ENCODE measurements at places on chromosomes 7 and 10.
A peak's percentile ranks its signal among the peaks of the same experiment; 100 is the strongest.

DNA sequence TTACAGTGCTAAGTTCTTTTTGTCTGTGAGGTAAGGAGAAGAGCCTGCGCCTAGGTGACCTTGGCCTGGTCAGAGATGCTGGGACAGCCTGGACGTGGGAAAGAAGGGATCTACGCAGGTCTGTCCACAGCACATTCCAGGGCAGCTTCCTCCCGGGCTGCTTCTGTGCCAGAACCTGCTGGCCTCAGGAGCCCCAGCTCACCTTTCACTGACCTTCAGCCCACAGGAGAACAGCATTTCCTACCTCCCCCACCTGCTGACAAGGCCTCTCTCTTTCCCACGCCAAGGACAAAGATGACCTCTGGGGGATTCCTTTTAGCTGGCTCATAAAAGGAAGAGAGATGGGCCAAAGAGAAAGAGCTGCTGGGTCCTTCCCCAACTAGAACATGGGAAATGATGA, 260.6 kb downstream of the KCNMA1 start:
- DNase-seq = no peak

GRCh38 chr7:103866919-103867318, 122.5 kb downstream of the RELN start:
- peak; percentile 94 for DNase-seq

DNA sequence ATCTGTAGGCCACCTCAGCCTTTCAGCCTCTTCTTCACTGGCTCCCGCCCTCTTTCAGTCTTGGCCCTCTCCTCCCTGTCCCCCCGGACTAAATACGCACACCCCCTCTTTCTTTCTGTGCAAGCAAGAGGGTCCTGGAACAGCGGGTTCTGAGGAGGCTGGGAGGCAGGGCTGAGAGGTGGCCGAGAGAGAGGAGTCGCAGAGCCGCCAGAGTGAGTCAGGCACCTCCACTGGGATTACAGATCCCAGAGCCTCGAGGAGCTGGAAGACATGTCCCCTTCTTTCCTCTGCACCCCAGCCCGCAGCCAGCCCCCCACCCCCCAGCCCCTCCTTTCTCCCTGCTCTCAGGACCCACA, 182 bp downstream of the CCDC136 start:
- DNase-seq = no peak

DNA sequence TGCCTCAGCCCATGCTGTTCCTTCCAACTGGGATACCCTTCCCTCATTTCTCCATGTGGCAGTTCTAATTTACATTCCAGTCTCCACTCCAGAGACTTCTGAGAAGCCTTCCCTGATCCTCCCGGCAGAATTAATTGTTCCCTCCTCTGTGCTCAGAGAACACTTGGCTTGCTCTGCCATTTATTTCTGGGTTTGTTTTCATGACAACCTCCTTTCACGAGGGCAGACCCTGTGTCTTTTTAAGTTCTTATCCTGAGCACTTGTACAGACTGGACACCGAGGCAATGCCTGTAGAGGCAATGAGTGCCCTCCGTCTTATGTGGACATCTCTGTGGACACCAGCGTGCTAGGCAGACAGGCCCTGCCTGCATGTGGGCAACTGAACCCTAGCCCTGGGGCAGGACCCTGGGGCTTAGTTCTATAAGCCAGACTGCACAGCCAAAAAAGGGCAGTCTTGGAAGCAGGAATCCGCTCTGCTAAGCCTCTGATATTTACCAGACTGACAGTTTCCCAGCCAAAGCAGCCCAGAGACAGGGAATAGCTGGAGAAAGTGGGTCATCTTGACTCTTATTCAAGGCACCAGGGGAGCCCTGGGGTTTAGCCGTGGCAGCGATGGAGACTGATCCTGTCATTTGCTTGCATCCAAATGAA, 474.0 kb downstream of the RPS24 start:
- DNase-seq = no peak

DNA sequence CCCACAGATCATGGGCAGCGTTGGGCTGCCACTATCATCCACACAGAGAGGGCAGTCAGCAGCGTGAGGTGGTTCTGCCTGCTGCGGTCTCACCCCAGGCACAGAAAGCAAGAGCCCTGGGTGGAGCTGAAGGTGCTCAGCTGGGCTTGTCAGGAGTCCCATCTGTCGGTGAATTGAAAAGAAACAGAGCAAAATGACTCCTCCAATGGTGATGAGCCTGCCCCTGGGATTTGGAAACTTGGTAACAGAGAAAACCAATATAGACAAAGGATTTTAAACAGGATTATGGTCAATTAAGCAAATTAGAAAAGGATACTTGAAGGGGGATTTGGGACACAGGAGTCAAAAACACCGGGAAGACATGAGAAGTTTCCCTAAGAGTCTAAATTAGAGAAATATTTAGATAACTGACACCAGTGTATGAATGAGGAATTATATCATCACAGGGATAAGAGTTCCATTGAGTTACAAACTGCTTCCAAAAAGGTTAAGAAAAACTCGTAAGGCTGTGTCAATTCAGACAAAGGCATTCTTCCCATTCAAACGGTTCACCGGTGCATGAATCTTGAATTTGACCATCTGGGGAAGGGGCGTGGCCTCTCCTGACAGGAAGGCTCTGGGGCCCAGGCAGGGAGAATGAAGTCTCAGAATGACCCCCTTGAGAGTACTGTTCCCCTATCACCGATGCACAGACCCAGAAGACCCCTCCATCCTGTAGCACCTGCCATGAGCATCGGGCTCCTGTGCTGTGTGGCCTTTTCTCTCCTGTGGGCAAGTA, 70.0 kb upstream of the PRSS58 start:
- no peak for DNase-seq

GRCh38 chr7:122790591-122790990, 87.9 kb upstream of the RNF148 start:
- DNase-seq = no peak

- no peak for DNase-seq
Measured at GRCh38 chr7:80942261-80943041, 23.6 kb upstream of the SEMA3C start.

- no peak for DNase-seq
Measured at GRCh38 chr7:158431055-158431940, 156.3 kb downstream of the PTPRN2 start.

DNA sequence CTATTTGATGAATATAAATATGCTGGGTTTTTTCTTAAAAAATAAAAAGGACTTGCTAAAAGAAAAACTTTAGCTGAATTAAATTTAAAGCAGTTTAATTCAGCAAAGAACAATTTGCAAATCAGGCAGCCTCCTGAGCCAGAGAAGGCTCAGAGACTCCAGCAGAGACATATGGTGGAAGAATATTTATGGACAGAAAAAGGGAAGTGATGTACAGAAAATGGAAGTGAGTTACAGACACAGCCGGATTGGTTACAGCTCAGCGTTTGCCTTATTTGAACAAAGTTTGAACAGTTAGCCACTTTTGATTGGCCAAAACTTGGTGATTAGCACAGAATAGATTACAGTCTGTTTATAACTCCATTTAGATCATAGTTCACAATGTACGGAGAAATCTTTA, 110.3 kb downstream of the GAD2 start:
- no peak for DNase-seq

DNA sequence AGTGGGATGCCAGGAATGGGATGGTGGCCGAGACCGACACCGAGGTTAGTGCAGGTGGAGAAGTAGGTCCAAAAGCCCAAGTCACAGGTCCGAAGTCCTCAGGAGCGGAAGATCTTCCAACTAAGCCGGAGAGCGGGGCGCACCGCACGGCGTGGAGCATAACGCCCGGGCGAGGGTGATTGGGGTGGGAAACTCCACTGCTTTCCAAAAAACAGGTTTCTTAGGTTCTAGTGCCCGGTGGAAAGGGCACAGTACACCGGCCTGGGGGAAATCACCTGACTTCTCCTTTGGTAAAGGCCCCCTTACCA, 11.4 kb upstream of the SPAG6 start:
- no peak for DNase-seq

GRCh38 chr7:132871419-132871818, 210.5 kb downstream of the CHCHD3 start:
- DNase-seq = no peak

DNA sequence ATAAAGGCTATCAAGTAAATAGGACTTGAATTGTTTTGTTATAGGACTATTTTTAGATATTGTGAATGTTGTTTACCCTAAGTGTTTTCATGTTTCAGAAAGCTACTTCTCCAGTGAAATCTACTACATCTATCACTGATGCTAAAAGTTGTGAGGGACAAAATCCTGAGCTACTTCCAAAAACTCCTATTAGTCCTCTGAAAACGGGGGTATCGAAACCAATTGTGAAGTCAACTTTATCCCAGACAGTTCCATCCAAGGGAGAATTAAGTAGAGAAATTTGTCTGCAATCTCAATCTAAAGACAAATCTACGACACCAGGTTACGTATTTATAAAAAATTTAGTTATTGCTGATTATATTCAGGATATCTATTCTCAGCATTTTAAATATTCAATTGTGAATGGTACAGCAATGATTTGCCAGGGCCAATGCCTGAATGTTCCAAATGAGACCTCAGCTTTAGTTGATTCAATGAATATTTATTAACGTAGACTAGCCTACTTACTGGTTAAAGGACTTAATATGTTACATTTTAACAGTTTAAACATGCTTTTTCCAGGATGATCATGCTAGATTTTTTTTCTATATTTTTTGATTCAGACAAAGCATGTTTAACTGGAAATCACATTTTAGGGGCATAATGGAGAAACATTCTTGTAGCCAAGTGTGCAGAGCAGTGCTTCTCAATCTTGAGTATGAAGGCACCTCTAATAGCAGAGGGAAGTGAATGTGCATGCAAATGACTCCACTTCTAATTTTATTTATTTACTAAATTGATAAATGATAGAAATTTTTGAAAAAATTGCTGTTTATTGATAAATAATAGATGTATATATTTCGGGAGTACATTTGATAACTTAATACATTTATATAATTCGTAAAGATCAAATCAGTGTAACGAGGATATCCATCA, 18.2 kb downstream of the ANLN start:
- no peak for DNase-seq

DNA sequence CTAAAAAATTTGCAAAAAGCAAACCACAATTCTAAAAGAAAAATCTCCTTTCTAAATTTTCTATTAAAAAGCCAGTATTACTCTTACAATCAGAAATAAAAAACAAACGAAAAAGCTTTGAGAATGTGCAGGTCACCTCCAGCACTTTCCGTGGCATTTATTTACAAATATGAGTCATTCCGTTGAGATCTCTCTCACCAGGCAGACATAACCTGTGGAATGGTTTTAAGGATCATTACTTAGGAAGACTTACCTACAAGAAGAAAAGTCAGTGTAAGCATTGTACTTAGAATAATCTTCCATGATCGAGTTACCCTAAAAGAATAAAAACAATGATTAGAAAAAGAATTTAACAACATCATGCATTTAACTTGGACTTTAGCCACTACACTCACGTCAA, 3.3 kb downstream of the SUN3 start:
- no peak for DNase-seq

DNA sequence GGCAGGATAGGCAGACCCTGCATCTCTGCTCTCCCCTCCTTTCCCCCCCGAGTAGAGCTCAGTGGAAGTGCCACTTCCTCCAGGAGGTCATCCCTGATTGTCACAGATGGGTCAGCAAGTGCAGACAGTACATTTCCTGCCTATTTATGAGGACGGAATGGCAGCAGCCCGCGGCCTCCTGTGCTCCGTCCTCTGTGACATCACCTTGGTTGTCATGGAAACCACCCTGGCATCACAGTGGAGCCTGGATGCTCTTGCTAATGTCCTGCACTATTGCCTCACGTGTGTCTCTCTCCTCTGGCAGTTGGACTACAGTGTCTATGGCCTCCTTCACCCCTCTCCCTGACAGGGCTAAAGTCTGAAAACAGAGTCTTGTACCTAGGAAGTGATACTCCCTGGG, 148.6 kb downstream of the SH3PXD2A start:
- no peak for DNase-seq

- no peak for DNase-seq
Measured at GRCh38 chr7:2644562-2645273, 12.9 kb downstream of the TTYH3 start.

DNA sequence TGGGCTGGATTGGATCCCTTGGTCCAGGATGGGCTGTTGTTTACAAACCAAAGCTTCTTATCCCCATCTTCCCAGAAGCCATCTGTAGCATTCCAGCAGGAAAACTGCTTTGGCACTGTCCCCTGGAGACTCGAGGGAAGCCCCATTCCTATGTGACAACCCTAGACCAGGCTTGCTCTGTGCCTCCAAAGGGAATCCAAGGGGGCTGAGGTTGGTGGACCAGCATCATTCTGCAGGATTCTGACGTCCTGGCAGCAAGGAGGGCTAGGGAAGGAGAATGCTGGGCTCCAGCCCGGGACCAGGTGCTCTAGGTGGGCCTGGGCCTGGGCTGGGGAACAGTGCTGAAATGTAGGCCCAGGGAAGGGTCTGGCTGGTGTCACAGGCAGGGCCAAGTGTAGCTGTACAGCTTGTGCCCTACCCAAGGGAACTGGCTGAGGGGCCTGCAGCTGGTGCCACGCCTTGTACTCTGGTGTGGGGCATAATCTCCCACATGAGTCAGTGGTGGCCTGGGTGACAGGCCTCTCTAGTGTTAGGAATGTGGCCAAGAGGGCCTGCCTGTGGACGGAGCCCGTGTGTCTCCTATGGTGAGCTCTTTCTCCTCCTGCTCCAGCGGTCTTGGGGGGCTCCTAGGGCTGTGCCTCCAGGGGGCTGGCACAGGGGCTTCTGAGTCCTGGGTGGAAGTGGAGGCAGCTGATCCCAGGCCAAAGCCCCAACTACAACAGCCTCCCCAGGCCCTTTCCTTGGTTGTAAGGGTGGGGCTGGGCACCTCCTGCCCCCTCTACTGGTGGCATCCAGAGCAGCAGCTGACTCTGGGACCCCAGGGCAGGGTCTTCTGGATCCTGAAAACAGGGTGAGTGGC, 25.2 kb downstream of the TRIM8 start:
- no peak for DNase-seq

- DNase-seq = no peak
Measured at GRCh38 chr10:122191936-122192541, 79.1 kb upstream of the BTBD16 start.

- no peak for DNase-seq
Measured at GRCh38 chr10:126964190-126964589, 59.0 kb downstream of the DOCK1 start.

GRCh38 chr7:141150465-141150864, 76.6 kb downstream of the TMEM178B start:
- no peak for DNase-seq

GRCh38 chr7:148726385-148726784, 27.7 kb downstream of the CUL1 start:
- DNase-seq = no peak

- no peak for DNase-seq
Measured at GRCh38 chr7:53656881-53657280, 621.4 kb downstream of the POM121L12 start.

All from NCI-H748 treated with DMSO at 0.1 percent for 48 hours (cell line).